Type B pancreatic cell (in vitro differentiated cells): ENCODE measurements at places on chromosomes 11 and 22. TPM values are rescaled to one million over a fixed set of nuclear protein-coding genes. Genes with fewer than 3 reads are reported as not detected.

DNA sequence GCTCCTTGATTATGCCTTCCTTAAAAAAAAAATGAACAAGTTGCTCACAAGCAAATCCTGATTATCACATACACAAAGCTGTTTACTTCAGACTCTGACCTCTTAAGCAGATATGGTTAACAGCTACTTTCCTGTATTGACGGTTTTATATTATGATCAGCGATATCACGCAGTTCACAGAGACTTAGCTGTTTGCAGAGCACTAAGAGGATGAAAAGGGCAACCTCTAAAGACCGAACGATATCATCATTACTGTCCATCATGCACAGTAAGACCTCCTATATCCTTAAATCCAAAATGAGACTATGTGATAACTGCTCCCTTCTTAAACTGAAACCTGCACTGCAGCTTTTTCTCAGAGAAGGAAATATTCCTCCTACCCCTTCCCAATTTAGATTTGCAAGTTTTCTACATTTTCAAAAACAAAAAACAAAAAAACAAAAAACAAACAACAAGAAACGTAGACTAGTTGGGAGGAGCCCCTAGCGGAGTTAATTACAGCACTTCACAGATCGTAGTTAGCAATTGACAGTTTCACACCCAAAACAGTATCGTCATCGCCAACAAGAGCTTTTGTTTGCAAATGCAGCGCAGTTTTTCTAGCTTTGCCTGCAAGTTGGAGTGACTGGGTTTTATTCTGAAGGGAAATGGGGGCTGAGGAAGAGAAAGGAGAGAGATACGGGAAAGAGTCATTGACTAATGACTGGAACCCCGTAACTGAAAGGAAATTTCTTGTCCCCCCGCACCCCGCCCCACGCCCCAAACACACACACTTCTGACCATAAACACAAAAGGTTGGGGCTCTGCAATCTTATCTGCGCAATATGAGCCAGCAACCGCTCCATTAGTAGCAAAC lies 1.2 kb downstream of the DDX6 start:
- H3K27ac ChIP-seq: peak overlapping the region; percentile 100
- no peak for DNase-seq
- H3K4me1 ChIP-seq: peaks cover 19% of the 10 kb centered on the region
- no peaks in the 10 kb centered on the region for H3K27me3 ChIP-seq
- peak overlapping the region; percentile 100 for H3K4me3 ChIP-seq

GRCh38 chr11:48161951-48162884 lies 54.4 kb upstream of the OR4B1 start:
- no peak for DNase-seq
- H3K4me3 ChIP-seq: no peak overlapping the region
- H3K27ac ChIP-seq: no peak overlapping the region
- H3K27me3 ChIP-seq: no peaks in the 10 kb centered on the region
- peaks cover 5% of the 10 kb centered on the region for H3K4me1 ChIP-seq

C22orf15 gene
- 1.7 TPM in 1 of 2 replicates, not detected in the other for total RNA-seq

SLC5A1 gene
- total RNA-seq: 1.1 and 5.1 TPM in 2 replicates

- no peak overlapping the region for H3K4me3 ChIP-seq
- H3K4me1 ChIP-seq: no peaks in the 10 kb centered on the region
- no peak for DNase-seq
Observed at GRCh38 chr11:6833356-6833755, 12.1 kb upstream of the OR10A5 start.

- H3K36me3 ChIP-seq: no peaks in the 10 kb centered on the region
- H3K4me3 ChIP-seq: no peak overlapping the region
- H3K27ac ChIP-seq: no peak overlapping the region
Observed at GRCh38 chr11:47946682-47947559, 33.4 kb upstream of the PTPRJ start.
